BJ (cell line): ENCODE measurements at places on chromosomes 1 and 21. TPM values are rescaled to one million over a fixed set of nuclear protein-coding genes. Genes with fewer than 3 reads are reported as not detected.

NHLH2 gene
- not detected in 2 replicates for polyA plus RNA-seq

PRSS38 gene
- polyA plus RNA-seq = not detected in 2 replicates

DNA sequence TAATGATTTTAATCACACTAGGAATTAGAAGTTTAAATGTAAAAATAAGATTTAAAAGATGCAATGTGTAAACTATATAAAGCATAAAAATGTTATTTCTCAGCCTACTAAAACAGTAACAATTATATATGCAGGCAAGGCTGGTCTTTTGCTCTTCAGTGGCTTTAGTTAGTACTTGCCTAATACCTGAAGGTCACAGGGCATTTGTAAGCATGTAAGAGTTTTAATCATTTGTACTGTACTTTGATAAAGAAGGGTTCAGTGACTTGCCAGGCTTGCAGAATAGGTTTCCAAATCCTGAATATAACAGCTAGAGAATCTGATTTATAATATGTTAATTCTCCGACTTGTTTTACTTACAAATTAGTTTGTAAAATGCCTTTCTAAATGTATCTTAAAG is 256.5 kb downstream of the GPR52 start:
- no peak for DNase-seq

DNA sequence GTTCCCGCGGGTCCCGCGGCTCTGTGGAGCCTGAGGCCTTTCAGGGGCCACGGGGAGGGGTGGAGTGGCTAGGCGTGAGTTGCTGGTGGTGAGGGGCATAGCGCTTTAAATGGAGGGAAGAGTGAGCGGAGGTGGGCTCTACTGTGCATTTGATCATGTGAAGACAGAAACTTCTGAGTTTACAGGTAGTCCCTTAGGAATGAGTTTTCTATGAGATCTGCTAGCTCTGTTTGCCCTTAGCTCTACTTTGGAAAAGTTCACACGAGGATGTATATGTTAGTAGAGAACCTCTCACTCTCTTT is 593 bp downstream of the ST6GALNAC3 start:
- DNase-seq = no peak

GRCh38 chr1:89547563-89548116 is 23.0 kb downstream of the LRRC8B start:
- no peak for DNase-seq

- DNase-seq = no peak
Measured at GRCh38 chr1:197924516-197925123, 7.4 kb downstream of the LHX9 start.

CELA3A gene
- polyA plus RNA-seq = not detected in 2 replicates

MRPS21 gene
- 30.5 and 69.2 TPM in 2 replicates for polyA plus RNA-seq

- DNase-seq = no peak
Measured at GRCh38 chr1:185154912-185155513, 1.7 kb downstream of the TRMT1L start.

GRCh38 chr1:96072021-96072420 is 649.6 kb upstream of the PTBP2 start:
- no peak for DNase-seq

DNAJC28 gene
- polyA plus RNA-seq = 0.38 and 0.91 TPM in 2 replicates

DNA sequence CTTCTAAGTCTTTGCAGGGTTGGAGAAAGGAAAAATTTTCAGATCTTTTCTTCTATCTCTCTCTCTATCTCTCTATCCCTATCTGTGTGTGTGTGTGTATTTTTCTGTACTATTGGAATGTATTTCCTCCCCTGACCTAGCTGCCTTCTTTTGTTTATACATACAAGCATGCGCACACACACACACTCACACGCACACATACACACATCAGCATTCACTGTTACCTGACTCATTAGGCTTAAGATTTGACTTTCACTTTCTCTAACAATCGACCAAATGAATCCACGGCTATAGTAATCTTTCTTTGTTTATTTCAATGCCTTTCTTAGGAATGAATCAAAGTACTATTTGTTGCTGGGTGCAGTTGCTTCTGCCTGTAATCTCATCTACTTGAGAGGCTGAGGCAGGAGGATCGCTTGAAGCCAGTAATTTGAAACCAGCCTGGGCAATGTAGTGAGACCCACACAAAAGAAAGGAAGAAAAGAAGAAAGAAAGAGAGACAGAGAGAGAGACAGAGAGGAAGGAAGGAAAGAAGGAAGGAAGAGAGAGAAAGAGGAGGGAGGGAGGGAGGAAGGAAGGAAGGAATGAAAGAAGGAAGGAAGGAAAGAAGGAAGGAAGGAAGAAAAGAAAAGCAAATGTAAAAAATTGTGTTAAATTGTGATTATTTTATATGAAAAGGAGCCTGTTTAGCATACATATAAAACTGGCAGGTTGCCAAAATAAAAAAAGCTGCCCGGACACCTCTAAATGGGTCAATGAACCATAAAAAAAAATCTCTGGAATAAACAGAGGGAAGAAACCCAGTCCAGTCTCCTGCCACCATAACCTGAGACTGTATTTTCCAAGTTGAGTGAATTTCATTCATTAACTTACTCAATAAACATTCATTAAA is 206.8 kb downstream of the ZNF326 start:
- DNase-seq = no peak

DNA sequence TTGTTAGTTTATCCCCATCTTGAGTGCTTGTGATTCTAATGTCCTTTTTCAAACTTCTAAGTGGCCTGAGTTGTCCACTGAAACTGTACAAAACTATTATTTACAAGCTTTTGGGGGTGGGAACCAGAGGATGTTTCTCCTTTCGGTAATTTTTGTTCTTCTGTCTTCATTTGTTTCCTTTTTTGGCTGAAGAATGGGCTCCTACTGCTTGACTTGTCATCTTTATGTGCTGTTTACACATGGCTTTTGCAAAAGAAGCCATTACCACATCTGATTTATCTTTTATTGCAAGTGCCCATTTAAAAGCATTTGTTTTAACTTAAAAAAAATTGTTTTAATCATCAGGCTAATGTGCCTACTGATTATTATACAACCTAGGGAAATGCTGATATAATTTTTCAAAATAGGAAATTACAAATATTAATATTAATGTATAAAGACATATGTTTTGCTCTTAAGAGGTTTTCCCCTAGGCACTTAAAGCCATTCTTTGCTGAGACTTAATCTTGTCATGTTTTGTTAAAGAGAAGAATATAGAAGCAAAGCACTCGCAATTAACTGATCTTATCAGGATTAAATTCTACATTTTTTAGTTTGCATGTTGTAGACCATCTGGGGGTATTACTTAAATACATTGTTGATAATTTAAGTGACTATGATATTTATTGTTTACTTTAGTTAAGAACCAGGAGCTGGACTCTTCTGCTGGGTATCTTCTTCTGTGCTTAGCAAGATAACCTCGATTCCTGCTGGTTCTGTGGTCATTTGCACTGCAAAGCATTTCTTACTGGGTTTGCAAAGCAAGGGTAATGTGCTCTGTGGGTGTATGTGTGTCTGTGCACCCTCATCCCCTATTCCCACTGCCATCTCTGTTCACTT is 40.1 kb downstream of the TMEM200B start:
- peak; percentile 4 for DNase-seq

DNA sequence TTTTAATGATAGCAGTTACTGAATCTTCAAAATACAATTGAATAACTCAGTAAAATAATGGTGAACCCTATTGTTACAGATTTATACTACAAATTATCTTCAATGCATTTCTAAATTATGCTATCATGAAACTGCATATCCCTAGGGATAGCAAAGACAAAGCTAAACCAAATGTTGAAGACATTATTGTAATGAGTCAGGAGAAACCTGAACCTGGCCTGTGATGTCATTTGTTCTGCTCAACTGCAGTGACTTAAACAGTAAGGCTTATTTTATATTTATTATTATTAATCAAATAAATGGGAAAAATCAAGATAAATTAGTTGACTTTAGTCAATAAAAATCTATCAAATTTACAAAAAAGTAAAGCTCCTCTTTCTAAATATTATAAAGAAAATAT is 100.3 kb downstream of the UCHL5 start:
- no peak for DNase-seq

DNA sequence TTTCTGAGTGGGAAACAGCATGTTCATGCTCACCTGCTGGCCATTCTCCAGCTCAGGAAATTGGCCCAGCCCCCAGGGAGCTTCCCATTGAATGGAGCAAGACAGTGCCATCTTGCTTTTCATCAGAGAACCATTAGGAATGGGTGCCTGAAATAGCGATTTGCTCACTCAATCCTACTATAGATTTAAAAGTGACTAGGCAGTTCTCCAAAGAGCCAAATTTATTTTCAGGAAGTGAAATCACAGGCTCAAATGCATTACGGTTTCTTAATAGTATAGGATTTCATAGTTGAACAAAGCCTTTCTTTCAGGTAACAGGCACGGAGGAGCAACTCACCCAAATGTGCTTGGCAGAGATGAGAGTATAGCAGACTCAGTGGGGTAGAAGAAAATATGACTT is 272.1 kb downstream of the GRIK1 start:
- no peak for DNase-seq

RHCE gene
- 0.49 and 0.59 TPM in 2 replicates for polyA plus RNA-seq

GRCh38 chr21:34668803-34669148 is at the start of gene CLIC6:
Gene CLIC6, plus strand, starts transcription at chr21:34668994. Its CDS starts 395 bp downstream, at chr21:34669389.
- no peak for DNase-seq

INSRR gene
- polyA plus RNA-seq = not detected in 2 replicates

GRCh38 chr1:230349020-230349393 is 77.1 kb downstream of the PGBD5 start:
- no peak for DNase-seq

DNA sequence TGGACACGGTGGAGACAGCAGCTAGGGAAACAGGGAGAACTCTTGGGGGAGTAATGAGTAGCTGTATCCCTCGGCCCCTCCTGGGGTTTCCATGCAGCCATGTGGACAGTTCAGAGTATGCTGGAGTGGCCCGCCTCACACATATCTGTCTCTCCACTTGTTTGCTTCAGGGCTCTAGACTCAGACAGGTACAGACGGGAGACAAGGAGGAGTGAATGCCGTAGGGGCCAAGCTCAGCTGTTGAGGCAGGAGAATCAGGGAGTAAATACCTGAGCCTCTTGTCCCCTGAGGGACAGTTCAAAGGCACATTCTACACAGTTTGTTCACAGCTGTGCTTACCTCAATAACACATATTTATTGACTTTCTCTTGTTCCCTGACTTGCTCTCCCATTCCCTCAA is 7.7 kb upstream of the PTGFRN start:
- no peak for DNase-seq

MCOLN3 gene
- 0.20 and 0.27 TPM in 2 replicates for polyA plus RNA-seq

DNA sequence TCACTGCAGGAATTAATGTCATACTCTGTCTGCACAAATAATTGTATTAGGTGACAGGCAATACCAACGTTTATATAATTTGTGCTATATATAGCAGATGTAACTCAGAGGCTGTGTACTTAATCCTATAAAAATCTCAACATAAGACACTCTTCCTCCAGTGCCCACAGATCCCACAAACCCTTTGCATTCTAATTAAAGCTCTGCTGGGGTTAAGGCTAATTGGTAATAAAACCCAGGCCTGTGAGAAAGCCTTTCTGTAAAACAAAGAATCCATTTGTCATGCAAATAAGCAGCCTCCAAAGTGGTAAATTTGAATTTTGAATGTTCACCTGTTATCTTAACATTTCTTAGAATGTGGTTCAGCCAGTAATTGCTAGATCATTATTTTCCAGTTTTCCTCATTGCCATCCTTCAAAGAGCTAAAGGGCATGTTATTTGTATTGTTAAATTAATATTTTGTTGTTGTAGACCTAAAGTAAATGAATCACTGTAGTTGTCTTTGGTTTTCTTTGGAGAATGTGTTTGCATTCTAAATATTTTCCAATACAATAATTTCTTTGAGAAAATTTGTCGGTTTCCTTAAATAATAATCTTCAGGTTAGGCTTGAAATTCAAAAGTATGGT is 46.3 kb upstream of the PRDX6 start:
- DNase-seq = no peak

- DNase-seq = no peak
Measured at GRCh38 chr1:193265716-193266115, 79.3 kb upstream of the B3GALT2 start.

ITGB2 gene
- not detected in 2 replicates for polyA plus RNA-seq

S100A7A gene
- polyA plus RNA-seq = not detected in 2 replicates

GRCh38 chr1:10502206-10502605 is 27.5 kb downstream of the PEX14 start:
- no peak for DNase-seq

DNA sequence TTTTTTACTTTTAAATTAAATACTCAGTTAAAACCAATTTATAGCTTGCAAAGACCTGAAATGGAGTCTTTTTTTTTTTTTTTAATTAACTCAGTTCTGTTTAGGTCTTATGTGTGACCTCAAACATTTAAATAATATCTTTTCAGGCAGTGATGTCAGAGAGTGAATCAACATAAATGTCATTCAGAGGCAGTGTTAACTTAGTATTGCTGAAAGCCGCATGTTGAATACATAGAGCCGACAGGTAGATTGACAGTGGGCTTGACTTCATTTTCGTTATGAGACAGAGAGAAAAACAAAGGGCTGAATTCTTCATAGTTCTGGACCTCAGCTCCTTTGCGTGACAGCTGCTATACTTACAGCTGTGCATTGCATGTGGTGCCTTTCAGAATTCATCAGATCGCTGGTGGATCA is 51.5 kb downstream of the PRDM2 start:
- DNase-seq = no peak

NEXN gene
- polyA plus RNA-seq = 7.8 and 16.9 TPM in 2 replicates

DNA sequence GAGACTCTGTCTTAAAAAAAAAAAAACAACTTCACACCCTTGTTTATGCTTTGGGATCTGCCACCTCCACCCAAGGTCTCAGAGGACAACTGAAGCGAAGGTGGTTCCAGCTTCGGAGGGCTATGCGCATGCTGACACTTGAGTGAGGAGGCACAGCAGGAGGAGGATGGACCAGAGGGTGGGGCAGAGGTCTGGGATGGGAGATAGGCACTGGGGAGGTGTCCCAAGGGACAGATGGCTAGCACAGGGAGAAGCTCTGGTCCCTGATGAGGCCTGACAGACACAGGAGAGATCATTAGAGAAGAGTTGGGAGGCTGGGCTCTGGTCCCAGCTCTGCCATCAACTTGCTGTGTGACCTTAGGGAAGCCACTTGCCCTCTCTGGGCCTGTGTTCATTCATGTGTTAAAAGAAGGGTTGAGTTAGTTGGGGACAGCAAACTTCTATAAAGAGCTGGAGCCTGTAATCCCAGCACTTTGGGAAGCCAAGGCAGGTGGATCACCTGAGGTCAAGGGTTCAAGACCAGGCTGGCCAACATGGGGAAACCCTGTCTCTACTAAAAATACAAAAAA is 16.8 kb downstream of the E2F2 start:
- DNase-seq = no peak

GRCh38 chr1:37753473-37754321 is 11.2 kb downstream of the EPHA10 start:
- DNase-seq = no peak

DNA sequence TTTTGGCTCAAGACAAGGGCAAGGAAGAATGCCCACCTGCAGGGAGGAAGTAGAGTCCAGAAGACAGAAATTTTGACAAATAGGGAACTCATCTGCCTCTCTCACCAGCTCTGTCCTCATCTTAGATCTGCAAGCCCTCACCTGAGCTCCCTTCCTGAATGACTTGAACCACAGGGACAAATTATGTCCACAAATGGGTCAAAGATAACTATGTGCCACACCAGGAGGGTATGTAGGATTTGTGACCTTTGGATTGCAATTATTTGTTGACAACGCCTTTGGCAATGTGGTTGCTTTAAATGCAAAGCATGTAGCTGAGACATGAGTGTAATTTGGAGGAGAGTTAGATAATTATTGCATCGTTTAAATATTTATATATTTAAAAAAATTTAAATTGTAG is 79.5 kb downstream of the GRIK1 start:
- DNase-seq = no peak

GRCh38 chr1:156157506-156157905 is 4.1 kb downstream of the SEMA4A start:
- DNase-seq = no peak
